Epithelial cell of proximal tubule (primary cell): ENCODE measurements at places on chromosomes 3 and 15.

DNA sequence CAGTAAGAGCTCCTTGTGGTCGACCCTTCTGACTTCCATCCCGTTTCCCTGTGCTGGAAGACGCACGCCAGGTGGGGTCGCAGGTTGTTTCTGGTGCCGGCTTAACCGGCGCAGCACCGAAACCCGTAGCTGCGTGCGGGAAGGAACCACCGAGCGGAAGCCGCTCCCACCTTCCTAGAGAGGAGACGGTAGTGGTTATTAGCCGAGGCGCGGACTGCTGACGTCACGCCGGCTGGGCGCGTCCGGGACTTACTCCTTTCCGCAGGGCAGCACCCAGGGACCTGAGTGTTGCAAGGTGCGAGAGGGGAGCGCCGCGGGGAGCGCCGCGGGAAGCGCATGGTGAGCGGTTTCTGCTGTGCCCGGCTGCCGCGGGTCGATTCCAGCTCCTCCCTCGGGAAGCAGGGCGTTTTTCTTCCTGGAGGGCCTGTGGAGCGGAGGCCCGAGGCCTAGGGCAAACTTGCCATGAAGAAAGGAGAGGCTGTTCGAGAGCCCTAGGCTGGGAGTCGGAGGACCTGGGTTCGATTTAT is at the start of gene ZNF501:
Gene ZNF501 (plus strand): TSS at position 252 of the 527 bp plus-strand sequence. CDS start 4,787 bp downstream, outside the sequence.
- DNase-seq = peak; percentile 37

GRCh38 chr3:78183906-78184599 is 1144.2 kb downstream of the ROBO2 start:
- no peak for DNase-seq

- DNase-seq = no peak
Observed at GRCh38 chr3:95464346-95464745, 1350.0 kb upstream of the EPHA6 start.

GRCh38 chr15:99707473-99708270 is 25.6 kb downstream of the LYSMD4 start:
- no peak for DNase-seq

- DNase-seq = no peak
Observed at GRCh38 chr15:44584162-44584749, 47.3 kb downstream of the EIF3J start.

DNA sequence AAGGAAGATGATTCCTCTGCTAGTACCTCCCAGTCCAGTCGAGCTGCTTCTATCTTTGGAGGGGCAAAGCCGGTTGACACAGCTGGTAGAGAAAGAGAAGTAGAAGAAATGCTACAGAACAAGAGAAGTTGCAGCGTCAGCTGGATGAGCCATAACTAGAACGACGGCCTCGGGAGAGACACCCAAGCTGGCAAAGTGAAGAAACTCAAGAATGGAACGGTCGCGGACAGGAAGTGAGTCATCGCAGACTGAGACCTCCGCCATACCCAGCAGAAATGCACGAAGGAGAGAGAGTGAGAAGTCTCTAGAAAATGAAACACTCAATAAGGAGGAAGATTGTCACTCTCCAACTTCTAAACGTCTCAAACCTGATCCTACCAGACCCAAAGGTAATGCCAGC is 19.0 kb upstream of the PARP14 start:
- DNase-seq = no peak

DNA sequence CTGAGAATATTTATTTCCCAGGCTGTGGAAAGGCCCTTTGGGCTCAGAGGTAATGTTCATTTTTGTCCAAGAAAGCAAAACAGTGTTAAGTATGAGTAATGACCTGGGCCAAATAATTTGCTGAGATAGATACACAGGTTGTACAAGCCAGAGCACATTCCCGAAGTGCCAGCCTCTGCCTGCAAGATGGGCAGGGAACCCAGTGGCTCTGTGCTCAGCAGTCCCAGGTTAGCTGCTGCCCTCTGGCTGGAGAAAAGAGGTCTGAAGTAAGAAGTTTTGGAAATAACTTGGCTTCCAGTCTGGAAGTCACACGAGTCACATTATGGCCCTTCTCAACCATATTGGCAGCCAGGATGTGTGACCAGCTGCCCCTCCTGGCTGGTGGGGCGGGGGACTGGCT is 20.2 kb downstream of the MYZAP start:
- peak; percentile 20 for DNase-seq

DNA sequence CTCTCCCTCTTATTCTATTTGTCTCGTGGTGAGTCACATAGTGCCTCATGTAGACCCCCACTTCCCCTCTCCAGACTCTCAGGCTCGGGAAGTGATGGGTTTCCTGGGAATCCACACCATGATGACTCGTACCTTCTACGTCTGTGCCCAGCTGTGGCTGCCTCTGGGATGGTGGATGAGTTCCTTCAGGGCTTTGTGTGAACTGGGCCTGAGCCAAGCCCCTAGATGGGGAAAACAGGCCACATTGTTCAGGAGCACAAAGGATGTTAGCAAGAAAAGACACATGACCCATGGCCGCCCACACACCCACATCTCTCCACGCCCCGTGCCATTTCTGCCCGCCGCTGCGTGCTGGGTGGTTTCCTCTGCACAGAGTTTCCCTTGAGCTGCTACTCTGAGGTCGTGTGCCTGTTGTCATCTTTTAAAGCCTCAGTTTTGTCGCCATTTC is 10.5 kb downstream of the ISG20 start:
- DNase-seq = peak; percentile 67

- DNase-seq = no peak
Observed at GRCh38 chr3:7687428-7688147, 814.0 kb upstream of the LMCD1 start.

GRCh38 chr3:167409611-167410010 is 29.5 kb upstream of the ZBBX start:
- DNase-seq = no peak
